ENCODE measurements at places on chromosomes 12 and 14. TPM values are rescaled to one million over a fixed set of nuclear protein-coding genes. Genes with fewer than 3 reads are reported as not detected.

DNA sequence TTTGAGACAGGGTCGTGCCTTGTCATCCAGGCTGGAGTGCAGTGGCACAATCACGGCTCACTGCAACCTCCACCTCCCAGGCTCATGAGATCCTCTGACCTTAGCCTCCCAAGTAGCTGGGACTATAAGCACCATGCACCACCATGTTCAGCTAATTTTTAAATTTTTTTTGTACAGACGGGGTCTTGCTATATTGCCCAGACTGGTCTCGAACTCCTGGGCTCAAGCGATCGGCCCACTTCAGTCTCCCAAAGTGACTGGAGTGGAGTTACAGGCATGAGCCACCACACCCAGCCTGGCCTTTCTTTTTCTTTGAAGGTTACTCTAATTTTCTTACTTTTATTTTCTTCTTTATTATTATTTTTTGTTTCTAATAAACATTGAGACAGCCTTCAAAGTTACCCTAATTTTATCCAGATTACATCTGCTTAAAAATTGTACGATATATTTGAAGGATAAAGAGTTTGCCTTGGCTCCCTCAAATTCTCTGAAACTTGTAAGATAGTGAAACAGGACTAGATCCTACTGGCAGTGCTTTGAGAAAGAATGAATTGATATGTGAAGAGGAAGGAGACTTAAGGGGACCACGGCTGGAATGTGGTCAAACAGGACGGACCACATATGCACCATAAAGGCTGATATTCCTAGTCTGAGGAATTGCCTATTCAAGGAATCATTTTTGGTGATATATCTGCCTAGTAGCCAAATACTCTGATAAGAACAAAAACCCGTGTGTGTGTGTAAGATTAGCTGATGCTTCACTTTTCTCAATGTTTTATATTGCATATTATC is 14.1 kb upstream of the SINHCAF start:
- no peak for DNase-seq

DNA sequence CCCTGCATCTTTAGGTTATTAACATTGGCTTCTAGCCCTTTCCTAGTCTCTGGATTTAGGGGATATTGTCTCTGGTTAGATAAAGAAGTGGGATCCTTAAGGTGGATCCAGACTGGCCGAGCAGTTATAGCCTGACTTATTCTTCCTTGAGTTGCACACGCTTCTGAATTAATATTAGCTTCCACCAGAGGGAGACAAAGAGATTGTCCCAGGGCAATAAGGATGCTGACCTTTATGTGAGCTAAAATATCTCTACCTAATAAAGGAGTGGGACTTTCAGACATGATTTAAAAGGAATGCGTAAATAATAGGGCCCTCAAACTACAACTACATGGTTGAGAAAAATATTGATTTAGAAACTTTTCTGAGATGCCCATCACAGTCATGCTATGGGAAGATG is 139.7 kb downstream of the SLCO1B3 start:
- no peak for DNase-seq

GRCh38 chr14:94670692-94671285 is 58.6 kb downstream of the SERPINA3 start:
- no peak for DNase-seq

GRCh38 chr12:1350055-1350933 is 244.1 kb downstream of the FBXL14 start:
- DNase-seq = no peak

The PTGDR gene
- total RNA-seq = 0.07 TPM

DNA sequence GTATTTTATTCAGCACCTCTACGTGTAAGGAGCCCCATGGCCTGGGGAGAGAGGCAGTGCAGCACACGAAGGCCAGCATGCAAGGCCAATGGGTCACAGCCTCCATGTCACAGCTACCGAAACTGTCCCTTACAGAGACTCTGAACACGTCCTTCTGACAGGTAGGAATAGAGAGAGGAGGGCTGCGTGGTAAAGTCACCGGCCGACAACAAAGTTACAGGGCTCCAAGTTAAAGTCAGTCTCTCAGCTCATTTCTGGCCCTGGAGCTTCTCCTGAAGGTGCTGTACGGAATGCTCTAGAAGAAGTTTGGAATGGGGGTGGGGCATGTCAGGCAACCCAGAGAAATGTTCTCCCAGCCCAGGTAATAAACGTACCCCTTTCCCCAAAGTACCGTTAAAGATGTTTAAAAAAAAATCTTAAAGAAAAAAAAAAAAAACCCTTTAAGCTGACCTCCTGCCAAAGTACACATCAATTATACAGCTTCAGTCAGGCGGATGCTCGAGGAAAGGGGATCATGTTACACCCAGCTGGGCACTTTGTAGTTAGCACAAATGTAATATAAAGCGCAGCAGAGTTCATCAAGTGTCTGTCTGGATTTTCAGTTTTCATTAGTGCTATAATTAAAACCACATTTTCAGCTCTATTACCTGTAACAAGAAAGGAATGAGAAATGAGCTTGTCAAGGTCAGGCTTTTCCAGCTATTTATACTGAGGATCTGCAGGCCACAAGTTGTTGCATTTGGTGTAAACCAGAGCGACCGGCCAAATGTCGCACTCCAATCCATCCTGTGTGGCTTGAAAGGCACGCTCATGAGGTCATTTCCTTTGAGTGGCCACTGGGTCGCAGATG is 53.3 kb upstream of the CDKN3 start:
- DNase-seq = no peak

GRCh38 chr14:104147346-104148125 is 9.1 kb downstream of the KIF26A start:
- DNase-seq = no peak

- no peak for DNase-seq
Observed at GRCh38 chr12:64639466-64639865, 29.2 kb downstream of the RASSF3 start.

- DNase-seq = no peak
Observed at GRCh38 chr14:95222870-95223398, 65.6 kb upstream of the DICER1 start.
